ENCODE measurements at places on chromosomes 2 and 18.

DNA sequence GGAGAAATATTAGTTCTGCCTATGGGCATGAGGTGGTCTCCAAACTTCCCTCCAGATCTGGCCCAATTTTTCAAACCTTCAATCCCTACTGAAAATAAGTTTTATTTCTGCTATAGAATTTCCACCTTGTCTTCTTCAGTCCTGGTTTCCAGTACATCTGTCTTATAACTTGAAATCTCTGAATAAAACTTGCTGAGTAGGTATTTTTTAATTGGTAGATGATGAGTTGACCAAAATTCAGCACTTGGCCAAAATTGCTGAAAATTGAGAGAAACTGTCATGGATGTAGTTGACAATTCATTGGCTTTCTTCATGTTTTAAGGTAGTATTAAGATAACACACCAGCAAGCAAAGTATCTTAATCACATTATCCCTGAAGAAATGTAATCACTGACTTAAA lies 206.2 kb downstream of the PARD3B start:
- no peak overlapping the region for H3K4me3 ChIP-seq
- no peaks in the 10 kb centered on the region for H3K27me3 ChIP-seq
- DNase-seq, result no peak
- H3K27ac ChIP-seq, result no peak overlapping the region
- no peaks in the 10 kb centered on the region for H3K4me1 ChIP-seq

- H3K4me3 ChIP-seq, result no peak overlapping the region
- H3K27ac ChIP-seq, result no peak overlapping the region
- peaks cover 20% of the 10 kb centered on the region for H3K4me1 ChIP-seq
Observed at GRCh38 chr2:113157118-113157896, 16.5 kb upstream of the PSD4 start.

DNA sequence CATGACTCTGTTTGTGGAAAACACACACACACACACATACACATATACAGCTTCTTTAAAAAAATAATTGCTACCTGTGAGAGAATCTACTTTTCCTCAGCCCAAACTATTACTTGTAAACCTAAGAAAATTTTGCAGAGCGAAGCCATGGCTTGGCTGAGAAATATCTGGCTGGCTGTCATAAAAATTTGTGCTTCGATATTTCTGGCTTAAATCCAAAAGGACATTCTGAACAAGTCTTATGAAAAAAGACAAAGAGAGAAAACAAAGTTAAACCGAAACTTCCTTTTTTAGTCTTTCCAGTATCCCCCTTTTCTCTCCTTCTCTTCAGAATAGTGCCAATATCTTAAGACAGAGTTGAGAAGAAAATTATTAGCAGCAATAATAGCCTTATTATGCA lies 2048.0 kb downstream of the SUCLG1 start:
- no peak for DNase-seq
- H3K27me3 ChIP-seq, result no peaks in the 10 kb centered on the region
- no peak overlapping the region for H3K4me3 ChIP-seq
- H3K4me1 ChIP-seq, result no peaks in the 10 kb centered on the region

- no peaks in the 10 kb centered on the region for H3K36me3 ChIP-seq
- no peak overlapping the region for H3K27ac ChIP-seq
- DNase-seq, result no peak
- no peak overlapping the region for H3K4me3 ChIP-seq
- no peaks in the 10 kb centered on the region for H3K4me1 ChIP-seq
Observed at GRCh38 chr2:7557376-7557775, 640.2 kb downstream of the RNF144A start.

DNA sequence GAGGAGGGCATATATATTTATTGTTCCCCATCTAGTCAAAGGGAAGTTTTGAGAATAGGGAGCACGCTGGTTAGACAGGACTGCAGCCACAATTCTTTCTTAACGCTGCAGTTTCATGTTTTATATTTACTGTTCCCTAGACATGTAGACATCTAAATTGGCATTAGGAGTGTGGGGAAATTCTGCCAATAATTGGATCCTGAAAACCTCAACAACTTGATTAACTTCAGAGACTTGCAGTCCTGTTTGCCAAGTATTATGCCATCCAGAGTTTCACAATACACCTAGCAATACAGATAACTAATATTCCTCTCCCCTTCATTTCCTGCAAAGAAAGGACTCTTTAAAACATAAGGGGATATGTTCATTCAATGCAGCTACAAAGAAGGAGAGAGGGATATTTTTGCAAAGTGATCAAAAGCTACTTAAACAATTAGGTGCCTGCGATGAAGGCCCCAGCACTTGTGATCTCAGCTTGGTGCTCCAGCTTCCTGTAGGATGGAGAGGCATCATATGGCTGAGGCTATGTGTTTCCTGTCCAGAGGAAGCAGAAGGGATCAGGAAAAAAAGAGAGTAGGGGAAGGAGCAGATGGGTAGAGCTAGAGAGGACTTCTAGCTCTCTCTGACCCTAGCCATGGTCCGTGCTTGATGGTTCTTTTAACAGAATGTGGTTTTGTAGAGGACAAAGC lies 264.4 kb downstream of the MTX2 start:
- H3K36me3 ChIP-seq, result no peaks in the 10 kb centered on the region
- H3K27me3 ChIP-seq, result no peaks in the 10 kb centered on the region
- no peaks in the 10 kb centered on the region for H3K4me1 ChIP-seq
- no peak overlapping the region for H3K4me3 ChIP-seq
- no peak overlapping the region for H3K27ac ChIP-seq

DNA sequence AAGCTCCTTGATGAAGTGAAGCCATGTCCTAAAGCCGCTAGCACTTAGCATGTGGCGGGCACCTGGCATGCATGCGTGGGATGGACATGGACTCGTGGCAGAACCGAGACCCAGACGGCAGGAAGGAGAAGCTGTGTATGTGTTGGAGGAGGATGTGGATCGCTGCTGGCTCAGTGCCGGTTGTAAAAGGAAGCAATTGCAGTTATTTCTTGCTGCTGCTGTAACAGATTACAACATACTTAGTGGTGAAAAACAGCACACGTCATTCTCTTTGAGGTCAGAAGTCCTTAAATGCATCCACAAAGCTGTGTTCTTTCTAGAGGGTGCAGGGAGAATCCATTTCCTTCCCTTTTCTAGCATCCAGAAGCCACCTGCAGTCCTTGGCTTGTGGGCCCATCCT lies 74.6 kb downstream of the AGAP1 start:
- H3K27ac ChIP-seq, result no peak overlapping the region
- H3K4me1 ChIP-seq, result peaks cover 19% of the 10 kb centered on the region
- no peaks in the 10 kb centered on the region for H3K27me3 ChIP-seq
- H3K4me3 ChIP-seq, result no peak overlapping the region
- no peaks in the 10 kb centered on the region for H3K36me3 ChIP-seq
- no peak for DNase-seq
